ENCODE measurements at places on chromosomes 2 and 18.
A peak's percentile ranks its signal among the peaks of the same experiment; 100 is the strongest.

- DNase-seq, result no peak
Measured at GRCh38 chr18:45851161-45851925, 25.9 kb downstream of the SIGLEC15 start.

GRCh38 chr18:2111456-2111855 is 459.8 kb downstream of the METTL4 start:
- DNase-seq, result no peak

DNA sequence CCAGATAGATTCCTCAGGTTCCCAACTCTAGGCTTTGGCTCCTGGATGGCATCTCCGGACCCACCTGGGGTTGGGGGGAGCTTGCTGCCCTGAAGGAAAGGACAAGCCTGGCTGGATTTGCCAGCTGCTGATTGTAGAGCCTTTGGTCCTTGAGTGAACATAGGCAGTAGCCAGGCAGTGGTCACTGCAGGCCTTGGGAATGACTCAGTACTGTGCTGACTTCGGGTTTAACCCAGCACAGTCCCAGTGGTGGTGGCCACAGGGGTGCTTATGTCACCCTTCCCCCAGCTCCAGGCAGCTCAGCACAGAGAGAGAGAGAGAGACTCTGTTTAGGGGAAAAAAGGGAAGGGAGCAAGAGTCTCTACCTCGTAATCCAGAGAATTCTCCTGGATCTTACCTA is 27.7 kb upstream of the ACTR2 start:
- no peak for DNase-seq

GRCh38 chr2:236616624-236617023 is 47.0 kb downstream of the ACKR3 start:
- no peak for DNase-seq

- no peak for DNase-seq
Measured at GRCh38 chr2:121075641-121076497, 209.1 kb downstream of the TFCP2L1 start.

DNA sequence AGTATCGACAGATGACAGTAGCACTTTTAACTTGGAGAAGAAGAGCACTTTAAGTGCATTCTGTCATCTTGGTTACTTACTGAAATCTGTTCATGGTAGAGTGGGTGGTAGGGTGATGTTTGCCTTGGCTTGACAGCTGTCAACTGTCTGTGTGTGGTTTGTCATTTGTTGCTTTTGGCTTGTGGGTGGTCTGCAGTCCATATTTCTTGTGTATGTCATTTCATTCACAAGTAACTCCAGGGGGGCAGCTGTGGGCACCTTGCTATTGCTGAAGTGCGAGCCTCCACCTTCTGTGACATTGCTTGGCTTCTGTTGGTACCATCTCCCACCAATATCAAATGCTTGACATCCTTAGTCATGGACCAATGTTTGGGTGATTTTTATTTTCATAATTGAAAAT is 311.6 kb upstream of the NRP2 start:
- DNase-seq, result no peak

DNA sequence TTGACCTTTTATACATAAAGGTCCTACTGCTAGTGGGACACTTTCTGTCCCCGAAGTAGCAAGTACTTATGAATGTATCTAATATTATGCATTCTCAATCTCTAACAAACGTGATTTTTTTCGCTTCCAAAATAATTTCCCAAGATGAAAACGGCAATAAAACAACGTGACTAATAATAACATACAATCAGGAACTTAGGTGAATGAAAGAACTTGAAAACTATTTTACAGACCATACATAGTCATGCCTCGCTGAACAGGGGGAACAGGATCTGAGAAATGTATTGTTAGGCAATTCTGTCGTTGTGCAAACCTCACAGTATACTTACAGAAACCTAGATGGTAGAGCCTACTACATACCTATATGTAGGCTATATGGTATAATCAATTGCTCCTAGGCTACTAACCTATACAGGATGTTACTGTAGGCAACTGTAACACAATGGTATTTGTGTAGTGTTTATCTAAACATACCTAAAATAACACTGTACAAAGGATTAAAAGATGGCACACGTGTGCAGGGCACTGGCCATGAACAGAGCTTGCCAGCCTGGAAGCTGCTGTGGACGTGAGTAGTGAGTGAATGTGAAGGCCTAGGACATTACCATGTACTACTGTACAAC is 2.5 kb downstream of the RTN4 start:
- DNase-seq, result no peak

- no peak for DNase-seq
Measured at GRCh38 chr2:215283221-215283620, 28.6 kb upstream of the ATIC start.

GRCh38 chr2:46170611-46171350 is 126.4 kb upstream of the EPAS1 start:
- no peak for DNase-seq

DNA sequence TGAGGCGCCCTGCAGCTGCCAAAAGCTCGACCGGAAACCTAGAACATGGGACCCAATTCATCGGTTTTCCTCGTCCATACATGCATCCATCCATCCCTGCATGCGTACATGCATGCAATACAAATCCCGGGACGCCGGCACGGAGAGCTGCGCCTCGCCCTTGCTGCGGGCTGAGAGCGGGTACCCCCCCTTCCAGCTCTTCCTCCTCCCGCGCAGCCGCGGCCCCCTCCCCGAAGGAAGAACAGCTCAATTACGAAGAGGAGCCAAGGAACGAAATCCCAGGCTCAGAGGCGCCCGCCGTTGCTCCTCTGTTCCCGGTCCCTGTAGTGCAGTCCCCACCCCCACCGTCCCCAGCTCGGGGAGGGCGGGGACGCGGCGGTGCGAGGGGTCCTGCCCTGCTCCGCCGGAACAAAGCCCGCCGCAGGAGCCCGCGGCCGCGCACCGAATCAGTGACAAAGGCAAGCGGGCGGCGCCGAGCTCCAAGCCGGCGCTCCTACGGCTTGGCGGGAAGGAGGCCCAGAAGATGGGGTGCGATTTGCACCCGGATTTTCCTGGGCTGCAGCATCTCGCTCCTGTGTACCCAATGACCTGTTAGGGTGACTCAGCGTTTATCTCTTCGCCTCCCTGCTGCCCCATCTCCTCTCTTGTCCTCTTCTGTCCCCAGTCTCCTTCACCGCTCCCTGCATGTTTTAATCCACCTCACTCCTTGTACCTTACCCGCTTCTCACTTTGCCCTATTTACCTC is 8.9 kb upstream of the POU3F3 start:
- DNase-seq, result no peak

- no peak for DNase-seq
Measured at GRCh38 chr18:36519358-36519757, 221.8 kb downstream of the FHOD3 start.

GRCh38 chr2:216624251-216624650 is 9.0 kb upstream of the IGFBP2 start:
- no peak for DNase-seq

- no peak for DNase-seq
Measured at GRCh38 chr2:76867854-76868253, 654.3 kb downstream of the LRRTM4 start.

DNA sequence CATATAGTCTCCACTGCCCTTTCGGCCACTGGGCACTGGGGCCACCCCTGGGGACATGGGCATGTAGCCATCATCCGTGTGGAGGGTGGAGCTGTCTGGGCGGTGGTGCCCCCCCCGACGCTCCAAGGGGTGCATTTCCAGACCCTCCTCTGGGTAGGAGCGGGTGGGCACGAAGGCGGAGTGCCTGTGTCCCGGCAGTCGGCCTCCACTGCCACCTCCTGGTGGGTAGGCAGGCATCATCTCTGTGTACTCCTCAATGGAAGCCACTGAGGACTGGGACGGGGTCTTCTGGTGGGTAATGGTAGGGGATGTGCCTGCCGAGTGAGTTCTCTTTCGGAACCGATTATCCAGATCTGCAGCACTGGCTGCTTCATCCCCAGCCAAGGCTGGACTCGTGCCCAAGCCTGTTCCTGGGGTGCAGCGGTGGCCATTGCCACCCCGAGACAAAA is 2.8 kb downstream of the IRS1 start:
- peak; percentile 35 for DNase-seq

DNA sequence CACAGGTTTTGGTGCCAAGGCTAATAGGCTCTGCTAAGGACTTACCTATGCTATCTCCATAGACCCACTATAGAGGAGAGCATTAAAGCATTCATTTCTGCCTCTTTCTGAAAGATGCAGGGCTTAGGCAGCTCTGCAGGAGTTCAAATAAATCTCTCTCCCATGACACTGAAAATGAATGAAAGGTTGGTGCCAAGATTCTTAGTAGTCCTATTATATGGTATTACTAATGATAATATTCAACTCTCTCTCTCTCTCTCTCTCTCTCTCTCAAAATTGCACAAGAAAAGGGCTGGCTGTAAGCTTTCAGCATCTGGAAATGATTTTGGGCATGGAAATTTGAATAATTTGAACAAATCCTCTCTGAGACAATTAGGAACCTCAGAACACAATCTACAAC is 433.7 kb downstream of the MBD2 start:
- DNase-seq, result no peak

- no peak for DNase-seq
Measured at GRCh38 chr18:11512096-11513025, 97.0 kb upstream of the SLC35G4 start.

DNA sequence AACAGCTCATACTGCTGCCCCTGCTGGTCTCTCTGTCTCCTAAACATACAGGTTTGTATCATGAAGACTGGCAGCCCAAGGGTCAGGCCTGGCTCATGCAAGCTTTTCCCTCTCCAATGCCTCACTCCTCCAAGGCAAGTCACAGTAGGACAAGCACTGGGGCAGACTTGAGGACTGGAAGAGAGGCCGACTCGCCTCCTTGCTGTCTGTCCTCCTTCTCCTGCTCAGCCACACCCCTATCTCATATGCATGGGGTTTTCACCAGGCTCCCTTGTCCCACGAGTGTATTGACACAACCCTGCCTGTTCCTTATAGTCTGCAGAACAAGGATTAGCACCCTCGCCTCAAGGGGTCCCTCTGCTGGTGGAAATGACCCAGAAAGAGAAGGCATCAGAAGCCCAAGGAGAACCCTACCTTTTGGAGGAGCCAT is 223.7 kb downstream of the SOX11 start:
- DNase-seq, result peak; percentile 5

DNA sequence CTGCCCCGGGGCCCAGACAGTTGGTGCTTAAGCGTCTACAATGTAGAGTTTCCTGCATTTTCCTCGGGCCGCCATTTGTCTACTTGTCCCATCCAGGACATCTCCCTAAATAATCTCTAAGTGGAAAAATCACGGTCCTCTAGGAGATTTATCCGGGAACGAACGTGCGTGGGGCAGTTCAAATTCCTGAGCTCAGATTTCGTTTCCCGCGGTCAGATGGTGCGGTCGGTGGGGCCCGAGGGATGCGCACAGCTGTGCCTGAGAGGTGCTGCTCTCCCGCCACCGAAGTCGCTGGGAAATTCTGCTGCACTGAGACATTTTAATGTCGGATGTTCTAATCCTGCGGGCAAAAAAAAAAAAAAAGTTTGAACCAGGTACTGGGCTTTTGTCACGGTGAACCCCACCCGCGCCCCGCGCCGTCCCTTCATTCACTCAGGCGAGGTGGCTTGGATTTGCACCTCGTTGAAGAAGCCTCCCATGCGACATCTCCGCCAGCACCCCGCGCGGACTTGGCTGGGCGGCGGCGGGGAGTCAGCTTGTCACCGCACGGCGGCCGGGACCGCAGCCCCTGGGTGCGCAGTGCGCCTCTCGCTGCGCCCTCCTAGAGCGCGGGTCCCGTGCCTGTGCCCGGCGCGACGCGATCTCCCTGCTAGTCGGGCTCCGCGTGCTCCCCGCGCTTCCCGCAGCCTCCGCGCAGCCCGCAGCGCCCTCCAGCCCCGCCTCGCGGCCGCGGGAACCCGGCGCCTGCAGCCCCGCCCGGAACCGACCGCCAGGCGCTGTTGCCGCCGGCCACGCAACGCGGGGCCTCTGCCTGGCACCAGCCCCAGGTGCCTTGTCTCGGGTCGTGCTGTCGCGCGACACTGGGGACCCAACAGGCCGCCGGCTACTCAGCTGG is 191.9 kb upstream of the TCF4 start:
- DNase-seq, result peak; percentile 7

DNA sequence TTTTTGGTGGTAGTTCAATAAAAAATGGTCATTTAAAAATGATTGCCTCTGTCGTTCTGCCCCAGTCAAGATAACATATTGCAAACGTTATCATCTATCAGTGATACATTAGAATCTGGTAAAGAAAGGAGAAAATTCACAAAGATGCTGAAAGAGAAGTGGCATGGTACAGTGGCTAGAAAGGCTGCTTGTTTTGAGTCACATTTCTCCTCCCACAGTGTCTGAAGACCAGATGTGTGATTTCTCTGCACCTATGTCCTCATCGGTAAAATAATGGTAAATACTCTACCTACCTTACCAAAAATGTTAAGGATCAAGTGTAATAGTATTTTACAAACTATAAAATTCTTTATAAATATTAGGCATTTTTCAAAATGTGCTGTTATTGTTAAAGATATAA is 76.1 kb upstream of the NOSTRIN start:
- DNase-seq, result no peak

DNA sequence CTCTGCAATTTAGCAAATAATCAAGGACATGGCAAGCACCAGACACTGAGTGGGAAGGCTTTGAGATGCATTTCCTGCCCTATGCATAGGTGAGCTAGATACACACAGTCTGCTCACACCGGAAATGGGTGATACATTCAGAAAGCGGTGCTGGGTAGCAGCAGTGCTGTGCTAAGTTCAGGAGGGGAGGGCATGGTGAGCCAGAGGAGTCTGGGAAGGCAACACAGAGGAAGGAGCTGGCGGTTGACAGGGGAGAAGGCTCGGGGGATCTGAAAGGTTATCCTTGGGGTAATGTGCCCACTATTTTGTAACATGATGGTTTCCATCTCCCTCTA is 57.4 kb upstream of the EPAS1 start:
- no peak for DNase-seq

- no peak for DNase-seq
Measured at GRCh38 chr18:54043484-54044251, 180.8 kb downstream of the MBD2 start.

DNA sequence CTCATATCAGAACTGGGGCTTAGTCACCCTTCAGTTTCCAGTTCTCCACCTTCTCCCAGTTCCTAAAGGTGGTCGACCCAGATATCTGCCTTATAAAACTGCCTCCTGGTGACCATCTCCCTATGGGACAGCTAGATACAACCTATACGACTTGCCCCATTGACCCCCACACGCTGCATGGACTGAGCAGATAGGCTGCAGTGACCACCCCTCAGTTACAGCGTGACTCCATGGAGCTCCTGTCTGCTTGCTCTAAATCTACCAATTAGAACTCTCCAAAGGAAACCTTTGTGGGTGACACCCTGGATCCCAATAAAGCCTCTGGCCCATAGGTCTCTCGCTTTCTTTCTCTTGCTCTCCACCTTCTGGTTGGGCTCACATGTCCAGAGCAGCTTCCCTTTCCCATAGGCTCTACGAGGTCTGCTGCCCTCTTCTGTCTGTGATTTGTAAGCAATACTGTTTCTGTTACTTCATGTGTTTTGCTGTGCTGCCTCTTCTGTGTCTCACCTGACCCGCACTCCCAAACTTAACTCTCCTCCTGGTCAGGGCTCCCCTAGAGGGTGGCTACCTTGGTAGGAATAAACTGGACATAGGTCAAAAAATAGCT is 971.3 kb upstream of the FAM98A start:
- DNase-seq, result peak; percentile 53

DNA sequence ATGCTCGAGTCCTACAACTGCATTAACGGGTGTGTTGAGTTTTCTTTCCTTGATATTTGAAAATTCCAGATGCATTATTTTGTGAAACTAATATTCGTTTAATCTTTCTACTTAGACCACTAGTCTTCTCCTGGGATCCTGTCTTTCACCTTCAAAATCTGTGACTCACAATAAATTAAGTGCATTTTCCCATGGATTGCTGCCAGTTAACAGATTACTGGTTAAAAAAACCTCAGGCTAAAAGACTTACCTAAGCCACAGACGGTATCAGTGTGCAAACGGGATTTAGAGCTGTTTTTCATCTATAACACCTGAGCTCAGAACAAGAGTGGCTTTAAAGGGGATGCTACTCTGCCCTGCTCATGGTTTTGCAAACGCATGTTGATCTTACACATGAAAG is 10.2 kb downstream of the FECH start:
- no peak for DNase-seq
